ENCODE measurements at places on chromosomes 12 and 14. TPM values are rescaled to one million over a fixed set of nuclear protein-coding genes. Genes with fewer than 3 reads are reported as not detected.
A peak's percentile ranks its signal among the peaks of the same experiment; 100 is the strongest.

DNA sequence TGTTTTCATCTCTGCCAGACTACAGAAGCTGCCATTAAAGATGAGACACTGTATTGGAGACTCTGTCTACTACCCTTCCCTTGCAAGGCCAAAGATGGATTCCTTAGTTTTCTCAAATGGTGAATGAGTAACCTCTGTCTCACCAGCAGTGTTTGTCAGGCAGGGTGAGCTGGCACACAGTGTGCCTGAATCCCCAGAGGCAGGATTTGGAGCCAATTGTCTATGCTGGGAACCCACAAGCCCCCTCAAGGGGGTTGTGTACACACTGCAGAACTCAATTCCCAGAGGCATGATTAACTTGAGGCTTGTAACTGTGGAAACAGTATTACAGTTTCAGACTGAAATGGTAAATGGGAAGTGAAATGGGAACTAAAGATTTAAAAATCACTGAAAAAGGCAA is 136.8 kb upstream of the PTPRB start:
- ATAC-seq: no peak

DNA sequence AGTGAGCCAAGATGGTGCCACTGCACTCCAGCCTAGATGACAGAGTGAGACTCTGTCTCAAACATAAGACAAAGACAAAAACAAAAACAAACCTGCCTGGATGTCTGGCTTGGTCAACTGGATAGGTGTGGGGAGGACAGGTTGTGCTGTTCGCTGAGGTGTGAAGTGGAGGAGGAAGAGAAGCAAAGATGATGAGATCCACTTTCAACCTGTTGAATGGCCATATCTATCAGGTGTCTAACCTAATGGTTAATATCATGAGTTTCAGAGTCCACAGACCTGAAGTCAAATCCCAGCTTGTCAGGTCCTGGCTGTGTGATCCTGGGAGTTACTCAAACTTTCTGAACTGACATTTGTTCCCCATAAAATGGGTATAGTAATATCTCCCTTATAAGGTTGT is 9.7 kb upstream of the CCDC177 start:
- ATAC-seq: no peak

- no peak for ATAC-seq
Observed at GRCh38 chr14:72588521-72588920, 305.4 kb downstream of the DPF3 start.

- no peak for ATAC-seq
Observed at GRCh38 chr12:8648576-8649205, 13.9 kb downstream of the MFAP5 start.

DNA sequence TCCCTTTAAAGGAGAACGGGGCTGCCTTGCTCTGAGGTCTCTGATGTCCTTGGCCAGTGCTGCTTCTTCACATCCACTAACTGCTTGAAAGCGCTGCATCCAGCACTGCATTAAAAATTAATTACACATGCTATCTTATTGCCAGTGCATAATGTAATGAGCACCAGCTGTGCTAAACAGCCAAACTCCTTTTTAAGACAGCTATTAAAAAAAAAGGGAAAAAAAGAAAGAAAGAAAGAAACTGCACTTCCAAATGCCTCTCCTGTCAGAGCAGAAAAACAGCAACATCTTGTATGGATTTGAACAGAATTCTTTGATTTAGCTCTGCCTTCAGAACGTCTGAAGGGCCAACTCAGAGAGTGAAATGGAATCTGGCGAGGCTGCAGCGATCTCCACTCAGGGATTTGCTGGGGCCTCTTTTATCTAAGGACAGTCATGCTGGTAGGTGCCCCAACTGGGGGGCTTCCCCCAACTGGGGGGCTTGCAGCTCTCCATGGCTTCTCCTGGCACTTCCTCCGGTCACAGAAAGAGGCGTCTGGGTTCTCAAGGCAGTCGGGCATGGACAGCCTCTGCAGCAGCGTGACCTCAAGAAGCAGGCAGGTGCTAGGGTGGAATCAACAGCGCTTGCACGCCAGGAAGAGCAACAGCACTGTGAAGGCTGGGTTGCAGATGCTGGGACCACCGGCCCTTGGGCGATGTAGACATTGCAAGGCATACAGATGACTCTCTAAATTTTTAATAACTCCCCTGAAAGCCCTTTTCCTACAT is 46.4 kb downstream of the BCL11B start:
- ATAC-seq: no peak

DNA sequence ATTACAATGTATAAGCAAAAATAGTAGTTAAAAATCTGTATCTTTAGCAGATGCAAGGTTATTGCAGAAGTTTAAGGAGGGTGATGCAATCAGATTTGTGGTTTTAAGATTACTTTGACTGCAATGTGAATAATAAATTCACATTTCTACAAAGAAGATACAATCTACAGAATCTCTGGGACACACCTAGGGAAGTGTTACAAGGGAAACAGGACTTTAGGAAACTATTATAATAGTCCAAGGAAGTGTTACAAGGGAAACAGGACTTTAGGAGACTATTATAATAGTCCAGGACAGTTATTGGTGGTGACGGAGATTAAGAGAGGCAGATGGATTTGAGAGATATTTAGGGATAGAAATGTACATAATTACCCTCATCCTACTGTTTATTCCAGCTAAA is 154.4 kb upstream of the GARIN6 start:
- no peak for ATAC-seq

KRT77 gene
- not detected for total RNA-seq

- peak; percentile 19 for ATAC-seq
Observed at GRCh38 chr14:75234173-75235115, 44.2 kb upstream of the FOS start.

- ATAC-seq: no peak
Observed at GRCh38 chr12:25236190-25236589, 14.5 kb downstream of the KRAS start.

DNA sequence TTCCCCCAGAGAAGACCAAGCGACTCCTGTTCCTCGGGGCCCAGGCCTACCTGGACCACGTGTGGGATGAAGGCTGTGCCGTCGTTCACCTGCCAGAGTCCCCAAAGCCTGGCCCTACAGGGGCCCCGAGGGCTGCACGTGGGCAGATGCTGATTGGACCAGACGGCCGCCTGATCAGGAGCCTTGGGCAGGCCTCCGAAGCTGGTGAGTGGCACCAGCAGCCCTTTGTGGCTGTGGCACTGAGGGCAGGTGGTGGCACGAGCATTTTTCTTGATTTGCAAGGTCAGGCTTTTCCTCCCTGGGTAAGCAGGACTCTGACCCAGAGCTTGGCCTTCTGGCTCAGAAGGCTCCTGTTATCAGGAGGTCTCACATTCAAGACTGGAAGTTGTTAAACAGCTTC is 2.7 kb downstream of the SIVA1 start:
- ATAC-seq: no peak

PRKD1 gene
- total RNA-seq: 11.9 TPM

- peak; percentile 53 for ATAC-seq
Observed at GRCh38 chr12:55842681-55843429, at the start of gene MMP19. MMP19 (minus strand) TSS chr12:55842936; CDS start chr12:55842830, 106 bp downstream.

GRCh38 chr12:42094277-42094676 is 50.4 kb downstream of the GXYLT1 start:
- ATAC-seq: no peak

GRCh38 chr14:97620066-97620465 is 822.9 kb downstream of the VRK1 start:
- ATAC-seq: no peak

- ATAC-seq: no peak
Observed at GRCh38 chr14:69620981-69621380, 9.6 kb downstream of the SUSD6 start.

DNA sequence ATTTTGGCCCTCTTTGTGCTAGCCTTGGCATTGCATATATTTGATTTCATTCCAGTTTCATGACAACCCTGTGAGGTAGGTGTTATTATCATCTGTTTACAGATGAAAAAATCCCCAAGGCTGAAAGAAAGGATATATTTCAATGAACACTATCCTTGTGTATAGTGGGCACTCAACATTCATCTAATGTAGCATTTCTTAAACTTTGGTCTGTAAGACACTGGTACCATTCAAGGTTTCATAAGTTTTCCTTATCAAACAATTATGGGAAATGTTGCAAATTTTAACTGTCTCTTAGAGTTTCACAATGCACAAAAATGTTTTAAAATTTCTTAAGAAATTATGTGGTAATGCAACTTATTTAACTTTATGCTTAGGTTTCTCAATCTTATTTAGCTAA is 44.3 kb downstream of the ATP23 start:
- no peak for ATAC-seq

- no peak for ATAC-seq
Observed at GRCh38 chr12:47941871-47942613, 21.4 kb upstream of the TMEM106C start.

Data from gastroesophageal sphincter (tissue), 4 donors.